GM04503 (cell line): ENCODE measurements at places on chromosomes 1 and 21.

DNA sequence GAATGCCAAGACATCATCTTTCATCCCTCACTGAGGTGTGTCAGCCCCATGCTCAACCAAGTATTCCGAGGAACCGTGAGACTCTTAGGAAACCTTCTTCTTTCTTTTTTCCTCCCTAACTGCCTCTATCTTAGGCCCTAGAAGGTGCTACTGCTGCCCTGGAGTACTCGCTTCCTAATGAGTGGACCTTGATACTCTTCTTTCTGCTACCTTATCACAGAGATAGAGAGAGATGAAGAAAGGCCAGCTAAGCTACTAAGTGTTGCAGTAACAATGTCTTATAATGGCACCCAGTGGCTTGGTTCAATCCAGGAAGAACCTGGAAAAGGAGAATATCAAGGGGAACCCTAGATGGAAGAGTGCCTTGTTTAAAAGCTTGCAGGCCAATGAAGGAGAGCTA, 86.6 kb downstream of the KIRREL1 start:
- DNase-seq: no peak

DNA sequence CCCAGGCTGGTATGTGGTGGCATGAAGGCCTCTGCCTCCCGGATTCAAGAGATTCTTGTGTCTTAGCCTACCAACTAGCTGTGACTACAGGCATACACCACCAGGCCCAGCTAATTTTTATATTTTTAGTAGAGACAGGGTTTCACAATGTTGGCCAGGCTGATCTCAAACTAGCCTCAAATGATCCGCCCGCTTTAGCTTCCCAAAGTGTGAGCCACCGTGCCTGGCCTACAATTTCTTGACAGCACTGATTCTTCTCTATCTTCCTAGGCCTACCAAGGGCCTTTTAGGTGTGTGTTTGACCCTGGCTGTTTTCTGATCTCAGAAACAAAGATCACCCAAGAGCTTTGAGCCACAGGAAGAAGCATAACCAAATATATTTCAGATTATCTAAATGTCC, 540.8 kb upstream of the ADAMTS5 start:
- no peak for DNase-seq

GRCh38 chr21:27371115-27371974, 404.5 kb upstream of the ADAMTS5 start:
- DNase-seq: no peak

DNA sequence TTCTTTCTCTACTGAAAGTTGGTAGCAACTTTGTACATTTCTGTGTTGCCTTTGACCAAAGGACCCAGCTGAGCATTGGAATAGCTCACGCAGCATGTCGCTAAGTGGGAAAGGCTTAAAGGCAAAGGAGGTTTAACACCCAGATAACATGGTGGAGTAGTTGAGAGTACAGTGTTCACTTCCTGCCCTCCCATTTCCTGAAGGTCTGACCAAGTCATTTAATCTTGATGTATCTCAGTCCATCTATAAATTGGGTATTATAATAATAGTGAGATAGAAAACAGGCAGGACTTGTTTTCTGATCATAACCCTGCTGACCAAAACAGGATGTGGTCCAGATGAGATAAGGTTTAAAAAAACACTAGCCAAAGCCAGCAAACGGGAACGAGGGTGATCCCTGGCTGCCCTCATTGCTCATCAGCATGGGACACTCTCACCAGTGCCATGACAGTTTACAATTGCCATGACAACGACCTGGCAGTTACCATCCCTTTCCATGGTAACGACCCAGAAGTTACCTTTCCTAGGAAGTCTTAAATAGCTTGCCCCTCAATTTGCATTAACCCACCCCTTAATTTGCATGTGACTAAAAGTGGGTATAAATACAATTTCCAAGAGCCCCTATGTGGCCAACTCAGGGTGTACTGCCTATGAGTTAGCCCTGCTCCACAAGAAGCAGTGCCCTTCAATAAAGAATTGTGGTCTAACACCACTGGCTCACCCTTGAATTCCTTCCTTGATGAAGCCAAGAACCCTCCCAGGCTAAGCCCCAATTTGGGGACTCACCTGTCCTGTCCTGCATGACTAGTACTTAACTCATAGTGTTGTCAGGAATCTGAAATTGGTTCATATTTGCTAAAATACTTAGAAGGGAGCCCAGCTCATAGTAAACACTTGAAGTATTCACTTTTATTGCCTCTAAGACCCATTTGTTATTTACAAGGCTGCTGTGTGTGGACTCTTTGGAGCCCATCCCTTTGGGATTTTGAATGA, 28.4 kb upstream of the FHAD1 start:
- no peak for DNase-seq

GRCh38 chr1:172536256-172536655, 3.3 kb downstream of the SUCO start:
- no peak for DNase-seq

DNA sequence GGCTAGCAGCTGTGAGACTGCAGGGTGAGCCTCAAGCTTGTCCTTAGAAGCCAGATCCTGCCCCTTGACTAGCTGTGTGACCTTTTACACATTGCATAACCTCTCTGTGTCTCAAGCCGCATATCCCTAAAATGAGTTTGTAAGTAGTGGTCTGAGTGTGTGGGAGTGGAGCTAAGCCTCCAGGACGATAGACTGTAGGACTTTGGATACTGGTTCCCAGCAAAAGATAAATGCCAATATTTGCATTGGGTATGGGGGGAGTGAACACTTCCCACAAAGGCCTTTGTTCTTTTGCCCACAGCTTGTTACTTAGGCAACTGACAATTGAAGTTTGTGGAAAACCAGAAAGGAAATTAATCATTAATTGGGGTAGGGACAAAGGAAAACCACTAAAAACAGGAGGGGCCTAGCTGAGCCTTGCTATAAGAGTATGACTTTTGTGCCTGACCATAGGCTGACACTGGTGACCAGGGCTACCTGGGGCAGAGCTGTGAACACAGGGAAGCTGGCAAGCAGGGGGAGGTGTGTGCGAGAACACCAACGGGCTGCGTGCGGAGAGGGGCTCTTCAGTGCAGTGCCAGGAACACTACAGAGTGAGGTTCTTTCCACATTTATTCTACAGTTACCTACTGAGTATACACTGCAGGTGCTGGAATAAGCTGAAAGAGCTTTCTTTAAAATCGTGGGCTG, 102.4 kb upstream of the ETV3 start:
- no peak for DNase-seq

DNA sequence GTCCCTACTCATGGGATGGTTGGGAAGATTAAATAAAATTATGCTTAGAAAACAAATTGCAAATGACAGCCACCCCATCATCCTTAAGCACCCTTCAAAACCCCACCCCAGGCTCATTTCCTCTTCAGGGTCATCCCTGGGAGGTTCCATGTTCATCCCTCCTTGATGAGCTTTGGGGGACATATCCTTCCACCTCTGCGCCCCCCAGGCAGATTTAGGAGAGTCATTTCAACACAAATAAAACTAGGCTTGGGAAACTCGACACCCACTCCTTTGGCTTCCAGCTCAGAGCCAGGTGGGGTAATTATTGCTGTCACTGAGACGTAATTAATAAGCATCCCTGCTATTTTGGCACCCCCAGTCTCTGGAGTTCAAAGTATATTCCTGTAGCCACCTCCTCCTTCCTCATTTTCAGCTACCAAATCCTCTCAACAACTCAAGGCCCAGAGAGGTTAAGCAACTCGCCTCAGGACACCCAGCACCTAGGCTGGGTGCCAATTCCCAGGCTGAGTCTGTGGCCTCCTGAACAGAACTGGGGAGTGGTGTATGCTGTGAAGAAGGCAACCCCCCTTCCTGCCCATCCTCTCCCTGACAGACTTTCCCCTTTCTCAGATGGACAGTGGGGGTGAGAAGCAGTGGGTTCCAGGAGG, 595 bp downstream of the CRYBG2 start:
- no peak for DNase-seq

DNA sequence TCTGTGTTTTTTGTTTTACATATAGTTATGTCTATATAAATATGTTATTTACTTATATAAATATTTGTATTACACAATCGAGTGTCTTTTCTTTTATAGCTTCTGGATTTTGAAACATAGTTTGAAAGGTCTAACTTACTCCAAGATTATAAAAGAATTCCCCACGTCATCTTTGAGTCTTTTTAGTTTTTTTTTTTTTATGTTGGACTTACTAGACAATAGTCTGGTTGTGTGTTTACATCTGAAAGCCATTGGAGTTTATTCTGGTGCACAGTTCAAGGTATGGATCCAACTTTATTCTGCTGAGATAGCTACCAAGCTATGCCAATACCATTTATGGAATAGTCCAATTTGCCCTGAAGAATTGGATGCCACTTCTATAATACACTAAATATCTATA, 26.1 kb upstream of the RCAN3 start:
- no peak for DNase-seq

DNA sequence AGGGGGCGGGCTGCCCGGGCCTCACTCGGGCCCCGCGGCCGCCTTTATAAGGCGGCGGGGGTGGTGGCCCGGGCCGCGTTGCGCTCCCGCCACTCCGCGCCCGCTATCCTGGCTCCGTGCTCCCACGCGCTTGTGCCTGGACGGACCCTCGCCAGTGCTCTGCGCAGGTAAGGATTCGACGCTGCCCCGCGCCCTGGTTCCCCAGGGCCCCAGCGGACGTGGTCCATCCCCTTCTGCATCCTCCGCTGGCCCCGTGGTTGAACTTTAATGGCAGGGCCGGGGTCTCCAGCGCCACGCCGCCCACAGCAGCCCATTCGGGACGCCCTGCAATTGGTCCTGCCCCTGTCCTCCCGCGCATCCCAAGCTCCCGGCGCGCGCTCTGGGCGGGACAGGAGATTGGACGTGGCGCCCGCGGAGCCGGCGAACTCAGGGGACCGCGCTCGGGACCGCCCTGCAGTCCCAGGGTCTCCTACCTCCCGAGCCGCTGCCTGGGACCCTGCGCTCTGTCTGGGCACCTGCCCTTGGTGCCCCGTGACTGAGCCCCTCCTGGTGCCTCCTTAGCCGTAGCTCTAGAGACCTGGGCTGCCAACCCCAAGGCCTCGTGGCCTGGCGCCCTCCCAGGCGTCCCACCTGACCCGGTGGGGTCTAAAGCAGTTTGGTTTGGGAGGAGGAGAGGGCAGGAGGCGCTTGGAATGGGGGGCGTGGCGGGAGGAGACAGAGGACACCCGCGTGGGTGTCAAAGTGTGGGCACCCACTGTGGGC, at the start of gene ALPL:
Gene ALPL (plus strand): TSS at position 73 of the 762 bp plus-strand sequence. CDS start 44,659 bp downstream, outside the sequence.
- no peak for DNase-seq

DNA sequence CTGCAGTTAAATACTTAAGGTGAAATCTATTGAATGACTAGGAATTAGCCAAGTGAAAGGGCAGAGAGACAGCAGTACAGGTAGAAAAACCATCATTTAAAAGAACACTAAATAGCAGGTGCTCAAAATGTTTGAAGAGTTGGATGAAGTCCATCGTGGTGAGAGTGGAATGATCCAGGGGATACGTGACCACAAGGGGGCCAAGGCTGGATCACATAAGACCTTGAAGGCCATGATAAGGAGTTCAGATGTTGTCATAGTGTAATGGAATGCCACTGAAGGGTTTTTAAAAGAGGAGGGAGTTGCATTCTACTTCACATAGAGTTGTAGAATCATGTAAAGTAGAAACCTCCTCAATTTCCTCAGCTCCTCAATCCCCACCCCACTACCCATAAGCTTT, 34.8 kb upstream of the HOOK1 start:
- DNase-seq: no peak

DNA sequence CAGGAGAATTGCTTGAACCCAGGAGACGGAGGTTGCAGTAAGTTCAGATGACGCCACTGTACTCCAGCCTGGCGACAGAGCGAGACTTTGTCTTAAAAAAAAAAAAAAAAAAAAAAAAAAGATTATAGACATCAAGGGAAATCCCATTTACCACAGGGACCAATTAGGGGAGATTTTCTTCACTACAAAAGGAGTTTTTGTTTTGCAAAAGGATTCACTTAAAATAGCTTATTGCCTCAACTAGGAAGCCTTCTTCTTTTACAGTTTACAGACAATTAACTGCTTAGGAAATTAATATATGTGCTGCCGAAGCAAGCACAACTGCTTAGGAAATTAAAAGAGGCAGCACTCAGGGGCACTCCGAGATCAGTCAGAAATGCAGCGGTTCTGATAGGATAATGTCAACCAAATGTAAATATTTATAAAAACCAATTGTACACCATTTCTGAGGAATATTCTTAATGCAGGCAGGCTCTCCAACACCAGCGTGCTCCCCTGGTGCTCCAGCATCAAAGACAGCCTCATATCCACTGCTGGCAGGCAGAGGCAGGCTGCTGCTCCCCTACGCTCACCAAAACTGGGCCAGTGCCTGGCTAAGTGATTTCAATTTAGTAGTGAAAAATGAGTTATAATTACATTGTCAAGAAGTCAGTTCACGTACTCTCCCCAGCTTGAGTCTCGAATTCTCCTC, 107.9 kb upstream of the RAB4A start:
- DNase-seq: no peak

DNA sequence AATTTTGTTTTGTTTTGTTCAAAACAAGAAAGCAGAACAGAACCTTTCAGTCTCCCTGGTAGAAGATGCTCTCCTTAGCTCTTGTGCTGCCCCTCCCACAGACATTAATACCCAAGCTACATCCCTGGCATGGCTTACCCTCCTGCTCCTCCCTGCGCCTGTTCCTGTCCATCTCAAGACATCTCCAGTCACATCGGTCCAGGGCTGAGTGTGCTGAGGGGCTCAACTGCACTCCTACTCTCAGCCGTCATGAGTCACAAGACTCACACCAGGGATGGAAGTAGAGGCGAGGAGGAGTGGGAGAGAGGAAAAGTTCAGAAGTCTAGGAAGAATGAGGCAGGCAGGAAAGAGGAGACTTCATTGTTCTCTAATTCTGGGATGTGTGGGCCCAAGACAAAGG, 9.2 kb upstream of the TACSTD2 start:
- no peak for DNase-seq
